ENCODE measurements at places on chromosomes 5 and 9. TPM values are rescaled to one million over a fixed set of nuclear protein-coding genes. Genes with fewer than 3 reads are reported as not detected.
A peak's percentile ranks its signal among the peaks of the same experiment; 100 is the strongest.

The PRLR gene
- total RNA-seq: 24.8 TPM

The SH2D3C gene
- total RNA-seq: 4.8 TPM

The SLIT3 gene
- 0.61 TPM for total RNA-seq

The GPR150 gene
- 0.08 TPM for total RNA-seq

The DCANP1 gene
- total RNA-seq: 0.05 TPM

The PFN3 gene
- not detected for total RNA-seq

DNA sequence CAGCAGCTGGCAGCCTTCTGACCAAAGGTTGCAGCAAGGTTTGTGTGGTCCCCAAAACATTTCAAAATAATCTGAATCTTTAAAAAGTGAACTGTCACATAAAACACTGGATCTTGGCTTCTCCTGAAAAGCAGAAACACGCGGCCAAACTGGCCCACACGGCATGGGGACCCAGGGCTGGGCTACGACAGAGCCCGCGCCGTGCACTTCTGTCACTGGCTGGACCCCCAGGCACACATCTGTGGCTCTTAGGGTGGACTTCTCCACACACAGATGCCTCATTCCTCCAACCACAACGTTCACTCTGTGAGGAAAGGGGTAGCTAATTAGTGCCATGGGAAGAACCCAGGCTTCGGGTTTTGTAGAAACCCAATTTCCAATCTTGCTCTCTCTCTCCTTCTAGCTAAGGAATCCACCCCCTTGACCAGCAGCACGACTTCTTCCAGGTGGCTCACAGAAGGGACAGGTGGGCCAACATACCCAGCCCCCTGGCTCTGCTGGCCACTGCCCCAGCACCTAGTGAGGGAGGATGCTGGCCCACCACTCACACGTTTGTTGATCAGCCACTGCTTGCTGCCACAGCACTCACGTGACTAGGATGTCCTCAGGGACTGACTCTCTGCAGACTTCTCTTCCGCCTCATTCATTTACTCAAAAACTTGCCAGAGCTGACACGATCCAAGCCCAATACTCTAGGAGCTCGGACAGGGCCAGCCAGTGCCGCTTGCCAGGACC is 17.9 kb downstream of the LMAN2 start:
- H3K27ac ChIP-seq: no peak overlapping the region
- H3K4me3 ChIP-seq: no peak overlapping the region
- no peaks in the 10 kb centered on the region for H3K27me3 ChIP-seq
- no peak for DNase-seq
- H3K4me1 ChIP-seq: no peaks in the 10 kb centered on the region
- peaks cover 33% of the 10 kb centered on the region for H3K36me3 ChIP-seq

GRCh38 chr5:7852542-7852941 is 1.6 kb upstream of the CFAP90 start:
- no peaks in the 10 kb centered on the region for H3K36me3 ChIP-seq
- peak overlapping the region; percentile 62 for H3K27ac ChIP-seq
- no peak overlapping the region for H3K4me3 ChIP-seq
- H3K27me3 ChIP-seq: no peaks in the 10 kb centered on the region

DNA sequence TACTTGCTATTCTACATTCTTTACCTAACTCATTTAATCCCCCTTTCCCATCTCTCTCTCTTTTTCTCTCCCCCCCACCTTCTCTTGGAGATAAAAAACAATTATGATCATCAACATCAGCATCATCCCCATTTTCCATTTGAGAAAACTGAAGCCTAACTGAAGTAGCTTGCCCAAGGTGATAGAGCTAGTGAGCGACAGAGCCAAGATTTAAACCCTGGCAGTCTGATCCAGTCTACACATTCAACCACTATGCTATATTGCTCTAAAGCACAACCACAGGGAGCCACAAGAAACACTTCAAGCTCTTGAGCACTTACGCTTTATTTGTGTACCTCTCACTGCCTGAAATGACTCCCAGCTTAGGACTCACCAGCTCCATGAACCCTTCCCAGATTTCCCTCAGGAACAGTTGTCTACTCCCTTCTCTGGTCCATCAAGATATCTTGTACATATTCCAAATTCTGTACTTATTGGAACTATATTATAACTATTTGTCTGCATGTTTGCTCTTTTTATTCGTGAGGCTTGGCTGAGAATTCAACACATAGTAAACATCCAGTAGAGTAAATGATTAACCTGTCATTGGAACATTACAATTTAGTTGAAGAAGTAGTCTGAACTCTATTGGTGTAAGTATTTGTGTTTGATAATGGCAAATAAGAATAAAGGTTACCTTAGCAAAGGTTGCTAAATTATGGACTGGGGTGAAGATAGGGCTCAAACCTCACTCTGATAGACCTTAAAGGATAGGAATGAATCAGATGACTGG is 164.8 kb downstream of the EFNA5 start:
- no peak overlapping the region for H3K27ac ChIP-seq
- H3K27me3 ChIP-seq: no peaks in the 10 kb centered on the region
- no peaks in the 10 kb centered on the region for H3K36me3 ChIP-seq
- H3K4me3 ChIP-seq: no peak overlapping the region

DNA sequence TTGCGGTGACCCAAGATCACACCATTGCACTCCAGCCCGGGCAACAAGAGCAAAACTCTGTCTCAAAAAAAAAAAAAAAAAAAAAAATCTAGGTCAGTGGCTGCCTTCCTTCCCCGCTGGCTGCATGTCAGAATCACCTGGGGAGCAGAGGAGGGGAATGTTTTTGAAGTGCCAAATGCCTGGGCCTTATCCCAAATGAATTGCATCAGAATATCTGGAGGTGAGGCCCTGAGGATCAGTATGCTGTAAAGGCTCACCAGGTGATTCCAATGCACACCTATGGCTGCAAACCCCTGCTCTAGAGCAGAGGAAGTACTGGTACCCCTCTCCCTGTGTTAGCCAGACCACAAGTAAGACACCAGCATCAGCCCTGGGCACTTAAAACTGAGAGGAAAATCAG is 44.7 kb upstream of the GABRP start:
- no peak overlapping the region for H3K4me3 ChIP-seq
- no peaks in the 10 kb centered on the region for H3K36me3 ChIP-seq
- no peaks in the 10 kb centered on the region for H3K4me1 ChIP-seq
- peak; percentile 2 for DNase-seq

DNA sequence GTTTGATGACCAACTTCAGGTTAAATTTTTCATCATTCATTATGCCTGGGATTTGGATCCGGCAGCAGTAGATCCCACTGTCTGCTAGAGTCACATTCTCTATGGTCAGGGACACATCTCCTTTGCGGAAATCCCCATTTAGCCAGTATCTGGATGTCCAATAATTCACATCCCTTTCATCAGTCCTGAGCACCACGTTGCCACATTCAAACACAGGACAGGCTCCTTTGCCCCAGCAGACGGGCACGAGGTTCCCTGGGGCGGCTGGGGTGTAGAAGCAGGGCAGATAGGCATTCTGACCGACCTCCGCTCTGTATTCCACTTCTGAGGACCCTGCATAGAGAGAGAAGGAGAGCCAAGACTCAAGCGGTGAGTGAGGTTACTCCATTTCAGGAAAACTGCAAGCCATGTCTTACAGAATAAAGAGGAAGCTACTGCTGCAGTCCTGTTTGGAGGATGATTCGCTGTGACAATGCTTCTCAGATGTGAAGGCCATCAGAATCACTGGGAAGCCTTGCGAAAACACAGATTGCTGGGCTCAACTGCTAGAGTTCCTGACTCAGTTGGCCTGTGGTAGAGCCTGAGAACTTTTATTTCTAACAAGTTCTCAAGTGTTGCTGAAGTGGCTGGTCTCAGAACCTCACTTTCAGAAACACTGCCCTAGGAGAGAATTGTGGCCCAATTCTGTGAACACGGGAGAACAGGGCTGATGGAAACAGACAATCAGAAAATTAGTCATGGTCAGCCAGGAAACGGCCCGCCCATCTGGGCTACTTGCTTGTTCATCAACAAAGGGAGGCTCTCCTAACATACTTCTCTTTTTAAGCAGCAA is 2.0 kb downstream of the HAVCR2 start:
- no peaks in the 10 kb centered on the region for H3K4me1 ChIP-seq
- H3K27ac ChIP-seq: peak overlapping the region; percentile 19
- no peak overlapping the region for H3K4me3 ChIP-seq

Measured in liver (tissue), 10 donors.